Hematopoietic multipotent progenitor cell treated with erythropoietin and hydrocortisone succinate and interleukin-3 and kit ligand, for 8 days (in vitro differentiated cells): ENCODE measurements at places on chromosomes 5 and 9.

DNA sequence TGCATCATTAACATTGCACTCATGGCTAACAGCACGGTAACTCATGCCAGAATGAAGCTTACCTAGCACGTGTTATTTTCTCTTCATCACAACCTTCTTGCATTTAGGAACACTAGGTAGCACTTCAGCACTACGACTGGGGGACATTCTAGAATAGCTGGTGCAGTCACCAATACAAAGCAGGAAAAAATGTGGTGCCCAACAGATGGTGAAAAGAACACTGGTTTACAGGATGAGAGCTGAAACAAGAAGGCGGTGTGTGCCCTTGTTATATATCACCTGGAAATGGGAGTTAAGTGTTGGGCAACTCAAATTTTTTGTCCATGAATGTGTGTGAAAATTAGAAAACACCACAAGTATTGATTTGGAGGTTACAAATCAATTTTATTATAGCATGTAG is 30.0 kb downstream of the GALNT12 start:
- DNase-seq = no peak

- DNase-seq = no peak
These were observed 54.2 kb downstream of the FNBP1 start for GRCh38 chr9:129988607-129989361.

DNA sequence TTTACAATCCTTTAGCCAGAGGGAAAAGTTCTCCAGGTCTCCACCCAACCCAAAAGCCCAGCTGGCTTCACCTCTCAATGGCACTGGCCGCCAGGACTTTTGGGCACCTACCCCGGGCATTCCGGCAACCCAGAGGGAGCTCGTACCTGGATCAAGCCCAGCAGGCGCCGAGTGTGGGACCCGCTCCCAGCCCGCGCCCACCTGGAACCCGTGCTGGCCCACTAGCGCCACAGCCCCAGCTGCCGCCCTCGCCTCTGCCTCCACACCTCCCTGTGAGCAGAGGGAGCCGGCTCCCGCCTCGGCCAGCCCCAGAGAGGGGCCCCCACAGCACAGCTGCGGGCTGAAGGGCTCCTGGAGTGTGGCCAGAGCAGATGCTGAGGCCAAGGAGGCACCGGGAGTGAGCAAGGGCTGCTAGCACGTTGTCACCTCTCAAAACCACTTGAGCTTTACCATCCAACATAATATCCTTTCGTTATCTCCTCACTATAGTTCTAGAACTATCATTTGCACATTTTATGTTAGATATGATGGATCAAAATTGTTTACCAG is 69.7 kb downstream of the GCNT1 start:
- no peak for DNase-seq

DNA sequence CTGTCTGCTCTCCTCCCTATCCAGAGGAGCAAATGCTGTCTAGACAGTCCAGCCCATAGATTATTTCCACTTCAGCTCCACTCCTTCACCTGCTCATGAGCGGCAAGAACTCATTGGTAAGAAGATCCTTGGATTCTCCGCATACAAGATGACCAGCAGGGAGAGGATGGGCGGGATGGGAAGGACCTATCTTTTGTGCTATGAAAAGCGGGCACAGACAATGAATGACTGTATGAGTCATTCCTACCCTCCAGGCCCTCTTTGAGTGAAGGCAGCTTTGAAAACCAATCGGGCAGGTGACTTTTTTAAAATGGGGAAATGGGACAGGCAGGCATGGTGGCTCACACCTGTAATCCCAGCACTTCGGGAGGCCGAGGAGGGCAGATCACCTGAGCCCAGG is 49.4 kb downstream of the SMIM23 start:
- no peak for DNase-seq

GRCh38 chr5:174101195-174101730 is 55.8 kb downstream of the NSG2 start:
- DNase-seq = no peak

GRCh38 chr9:131045300-131046092 is 36.5 kb downstream of the LAMC3 start:
- no peak for DNase-seq

- no peak for DNase-seq
These were observed 264.3 kb upstream of the PANK3 start for GRCh38 chr5:168843277-168844015.

DNA sequence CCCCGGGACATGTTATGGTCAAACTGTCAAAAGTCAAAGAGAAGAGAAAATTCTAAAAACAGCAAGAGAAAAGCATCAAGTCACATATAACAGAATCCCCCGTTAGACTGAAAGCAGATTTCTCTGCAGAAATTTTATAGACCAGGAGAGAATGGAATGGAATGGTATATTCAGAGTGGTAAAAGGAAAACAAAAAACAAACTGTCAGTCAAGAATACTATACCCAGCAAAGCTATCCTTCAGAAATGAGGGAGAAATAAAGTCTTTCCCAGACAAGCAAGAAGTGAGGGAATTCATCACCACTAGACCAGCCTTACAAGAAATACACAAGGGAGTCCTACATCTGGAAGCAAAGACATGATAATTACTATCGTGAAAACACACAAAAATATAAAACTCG is 208.0 kb downstream of the CACNA1B start:
- no peak for DNase-seq

- no peak for DNase-seq
These were observed 231.2 kb downstream of the EBF1 start for GRCh38 chr5:158868546-158868945.

DNA sequence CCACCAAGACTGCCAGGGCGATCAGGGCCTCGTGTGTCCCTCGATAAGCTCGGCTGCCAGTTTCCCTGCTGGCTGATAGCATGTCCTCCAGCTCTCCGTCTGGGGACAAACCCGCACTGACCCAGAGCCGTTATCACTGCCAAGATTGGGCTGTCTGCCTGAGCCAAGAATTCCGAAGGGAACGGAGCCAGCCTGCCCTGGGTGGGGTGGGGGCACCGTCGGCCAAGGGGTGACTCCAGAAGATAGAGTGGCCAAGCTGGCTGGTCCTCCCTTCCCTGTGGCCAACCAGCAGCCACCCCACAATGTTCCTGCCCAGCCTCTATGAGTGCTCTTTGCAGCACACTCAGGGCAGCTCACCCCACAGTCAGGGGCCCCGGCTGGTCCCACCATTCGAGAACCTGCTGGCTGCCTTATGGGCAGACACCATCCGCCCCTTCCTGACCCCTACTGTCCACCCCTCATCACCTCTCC is 29.4 kb downstream of the HRH2 start:
- DNase-seq = no peak

DNA sequence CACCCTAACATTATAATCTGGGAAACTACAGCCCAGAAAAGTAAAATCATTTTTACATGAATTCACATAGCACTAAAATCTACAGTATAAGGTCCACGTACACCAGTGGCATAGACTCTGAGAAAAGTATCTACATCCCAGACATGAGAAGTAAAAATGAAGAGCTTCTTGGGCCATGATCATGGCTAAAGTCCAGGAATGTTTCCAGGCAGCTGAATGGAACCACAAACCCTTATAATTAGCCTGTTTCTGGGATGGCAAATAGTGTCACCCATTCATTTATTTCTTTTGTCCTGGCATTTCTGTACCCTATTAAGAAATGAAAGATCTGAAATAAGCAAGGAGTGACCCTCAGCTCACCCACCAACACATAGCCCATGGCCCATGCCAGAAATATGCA is 217.9 kb downstream of the SPOCK1 start:
- DNase-seq = no peak

GRCh38 chr9:99139868-99140267 is 35.0 kb downstream of the TGFBR1 start:
- DNase-seq = no peak

DNA sequence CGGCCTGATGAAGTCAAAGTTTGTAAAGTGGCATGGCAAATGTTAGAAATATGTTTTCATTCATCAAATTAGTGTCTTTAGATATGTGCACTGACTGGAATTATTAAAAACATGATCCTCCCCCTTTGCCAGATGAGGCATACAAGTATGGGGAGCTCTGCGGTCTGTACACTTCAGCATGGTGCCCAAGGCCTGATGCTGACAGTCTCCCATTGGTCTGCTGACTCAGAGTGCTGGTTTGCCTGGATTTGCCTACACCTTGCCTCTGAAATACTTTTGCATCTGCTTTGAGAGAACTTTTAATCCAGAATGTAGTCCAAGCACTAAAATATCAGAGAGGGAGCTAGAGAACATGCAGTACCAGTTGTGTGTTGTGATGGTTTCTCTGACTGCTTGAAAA is 354.3 kb upstream of the ACTBL2 start:
- DNase-seq = no peak

DNA sequence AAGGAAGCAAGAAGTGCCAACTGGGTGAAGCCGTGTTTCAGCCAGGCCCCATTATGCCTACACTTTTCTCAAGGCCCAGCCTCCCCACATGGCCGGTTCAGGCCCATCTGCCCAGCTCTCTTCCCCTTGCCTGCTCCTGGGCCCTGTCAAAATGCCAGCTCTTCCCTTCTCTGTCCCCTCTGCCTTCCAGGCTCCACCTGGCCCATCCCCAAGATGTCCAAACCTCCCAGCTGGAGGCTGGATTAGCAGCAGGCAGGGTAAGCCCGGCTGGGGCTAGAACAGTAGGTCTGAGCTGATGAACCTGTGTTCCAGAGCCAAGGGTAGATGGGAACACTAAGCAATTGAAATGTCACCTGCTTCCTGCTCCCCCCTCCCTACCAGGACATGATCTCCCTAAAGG is 64.1 kb upstream of the HSPA9 start:
- no peak for DNase-seq

GRCh38 chr9:14325147-14325546 is 11.2 kb upstream of the NFIB start:
- DNase-seq = no peak

GRCh38 chr9:137396227-137396626 is 26.7 kb downstream of the EXD3 start:
- no peak for DNase-seq

- no peak for DNase-seq
These were observed 22.9 kb upstream of the TTLL11 start for GRCh38 chr9:122116040-122116439.

DNA sequence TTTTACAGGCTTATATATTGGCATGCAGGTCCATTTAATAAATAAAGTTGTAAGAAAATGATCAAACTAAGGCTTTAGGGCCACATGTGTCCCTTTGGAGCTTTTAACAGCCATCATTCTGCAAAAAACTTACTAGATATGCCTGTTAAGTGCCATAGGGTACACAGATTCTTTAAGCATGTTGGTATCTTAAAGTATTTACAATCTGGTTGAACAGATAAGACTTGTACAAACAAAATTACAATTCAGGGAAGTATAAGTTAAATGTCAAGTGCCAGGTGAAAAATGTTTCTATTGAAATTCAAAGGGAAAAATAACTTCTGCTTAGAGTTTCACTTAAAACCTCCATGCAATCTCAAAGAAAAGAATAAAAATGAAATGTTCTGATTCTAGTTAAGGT is 558.4 kb upstream of the ST8SIA4 start:
- no peak for DNase-seq

- no peak for DNase-seq
These were observed 15.9 kb downstream of the OR2V1 start for GRCh38 chr5:181114844-181115778.

- no peak for DNase-seq
These were observed 26.8 kb upstream of the IQGAP2 start for GRCh38 chr5:76376148-76376865.

- DNase-seq = no peak
These were observed 6.3 kb downstream of the BHMT2 start for GRCh38 chr5:79075646-79076426.

- no peak for DNase-seq
These were observed 125.5 kb downstream of the PIK3R1 start for GRCh38 chr5:68341006-68341405.

DNA sequence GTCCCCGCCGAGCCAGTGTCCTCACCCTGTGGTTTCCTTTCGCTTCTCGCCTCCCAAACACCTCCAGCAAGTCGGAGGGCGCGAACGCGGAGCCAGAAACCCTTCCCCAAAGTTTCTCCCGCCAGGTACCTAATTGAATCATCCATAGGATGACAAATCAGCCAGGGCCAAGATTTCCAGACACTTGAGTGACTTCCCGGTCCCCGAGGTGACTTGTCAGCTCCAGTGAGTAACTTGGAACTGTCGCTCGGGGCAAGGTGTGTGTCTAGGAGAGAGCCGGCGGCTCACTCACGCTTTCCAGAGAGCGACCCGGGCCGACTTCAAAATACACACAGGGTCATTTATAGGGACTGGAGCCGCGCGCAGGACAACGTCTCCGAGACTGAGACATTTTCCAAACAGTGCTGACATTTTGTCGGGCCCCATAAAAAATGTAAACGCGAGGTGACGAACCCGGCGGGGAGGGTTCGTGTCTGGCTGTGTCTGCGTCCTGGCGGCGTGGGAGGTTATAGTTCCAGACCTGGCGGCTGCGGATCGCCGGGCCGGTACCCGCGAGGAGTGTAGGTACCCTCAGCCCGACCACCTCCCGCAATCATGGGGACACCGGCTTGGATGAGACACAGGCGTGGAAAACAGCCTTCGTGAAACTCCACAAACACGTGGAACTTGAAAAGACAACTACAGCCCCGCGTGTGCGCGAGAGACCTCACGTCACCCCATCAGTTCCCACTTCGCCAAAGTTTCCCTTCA is 1.4 kb downstream of the GLIS3 start:
- DNase-seq = peak; percentile 30

DNA sequence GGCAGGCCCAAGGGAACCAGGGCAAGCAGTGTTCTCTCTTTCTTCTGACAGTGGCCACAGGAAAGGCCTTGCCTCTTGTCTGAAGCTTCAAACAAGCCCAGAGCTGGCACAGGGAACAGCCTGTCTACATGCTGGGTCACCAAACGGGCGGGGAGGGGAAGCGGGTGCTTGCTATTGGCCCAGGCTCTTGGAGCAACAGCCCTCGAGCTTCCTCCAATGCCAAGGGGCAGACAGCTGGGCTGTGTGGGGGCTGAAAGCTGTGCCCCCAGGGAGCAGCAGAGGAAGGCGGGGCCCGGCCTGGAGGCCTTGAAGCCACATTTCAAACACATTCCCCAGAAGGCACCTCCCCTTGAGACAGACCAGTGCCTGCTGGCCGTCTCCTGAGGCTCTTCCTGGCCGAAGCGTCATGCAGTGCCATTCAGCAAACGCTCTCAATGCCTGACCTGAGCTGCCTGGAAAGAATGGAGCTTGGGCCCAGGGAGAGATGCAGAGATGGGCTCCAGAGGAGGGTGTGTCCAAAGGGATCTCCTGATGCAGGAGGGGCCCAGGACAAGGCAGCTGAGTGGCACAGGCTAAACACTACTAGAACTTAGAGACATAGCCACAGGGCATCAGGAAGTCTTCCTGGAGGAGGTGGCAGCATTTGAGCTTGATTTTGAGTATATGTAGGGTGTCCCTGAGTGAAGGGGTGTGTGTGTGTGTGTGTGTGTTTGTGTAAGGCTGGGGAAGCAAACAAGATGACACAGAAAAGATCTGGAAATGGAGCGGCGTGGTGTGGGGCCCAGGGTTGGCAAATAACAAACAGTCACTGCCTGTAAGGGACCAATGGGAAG is 2.5 kb downstream of the FIBCD1 start:
- DNase-seq = no peak
